ENCODE measurements at places on chromosomes 7 and 10.

DNA sequence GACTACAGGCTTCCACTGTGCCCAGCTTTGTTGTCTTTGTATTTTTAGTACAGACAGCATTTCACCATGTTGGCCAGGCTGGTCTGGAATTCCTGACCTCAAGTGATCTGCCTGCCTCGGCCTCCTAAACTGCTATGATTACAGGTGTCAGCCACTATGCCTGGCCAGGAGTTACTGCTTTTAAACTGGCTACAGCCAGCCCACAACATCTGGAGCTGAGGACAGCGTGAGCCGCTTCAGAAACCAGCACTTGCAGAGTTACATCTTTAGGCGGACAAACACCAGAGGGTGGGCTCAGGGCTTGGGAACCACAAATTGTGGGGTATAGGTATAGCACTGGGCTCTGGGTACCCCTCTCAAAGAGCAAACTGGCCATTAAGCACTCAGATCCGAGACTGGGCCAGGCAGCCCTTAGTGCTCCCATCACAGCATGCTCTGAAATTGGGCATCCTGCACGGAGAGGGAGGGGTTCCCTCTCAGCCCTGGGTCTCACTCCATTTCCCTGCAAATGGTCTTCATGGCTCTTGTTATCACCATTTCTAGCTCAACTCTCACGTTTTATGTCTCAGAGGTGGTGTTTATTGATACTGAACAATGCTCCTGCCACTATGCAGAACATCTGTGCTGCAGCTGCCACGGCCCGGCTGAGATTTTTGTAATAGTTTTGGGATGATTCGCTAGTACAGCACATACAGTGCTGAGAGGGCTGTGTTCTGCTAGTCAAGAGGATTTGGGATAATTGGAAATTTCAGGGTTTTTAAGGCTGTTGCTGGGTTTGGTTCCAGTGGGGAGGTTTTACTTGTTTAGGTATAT, 146.4 kb upstream of the LYZL2 start:
- DNase-seq = no peak

- no peak for DNase-seq
Observed at GRCh38 chr7:69399401-69399800, 198.9 kb upstream of the AUTS2 start.

DNA sequence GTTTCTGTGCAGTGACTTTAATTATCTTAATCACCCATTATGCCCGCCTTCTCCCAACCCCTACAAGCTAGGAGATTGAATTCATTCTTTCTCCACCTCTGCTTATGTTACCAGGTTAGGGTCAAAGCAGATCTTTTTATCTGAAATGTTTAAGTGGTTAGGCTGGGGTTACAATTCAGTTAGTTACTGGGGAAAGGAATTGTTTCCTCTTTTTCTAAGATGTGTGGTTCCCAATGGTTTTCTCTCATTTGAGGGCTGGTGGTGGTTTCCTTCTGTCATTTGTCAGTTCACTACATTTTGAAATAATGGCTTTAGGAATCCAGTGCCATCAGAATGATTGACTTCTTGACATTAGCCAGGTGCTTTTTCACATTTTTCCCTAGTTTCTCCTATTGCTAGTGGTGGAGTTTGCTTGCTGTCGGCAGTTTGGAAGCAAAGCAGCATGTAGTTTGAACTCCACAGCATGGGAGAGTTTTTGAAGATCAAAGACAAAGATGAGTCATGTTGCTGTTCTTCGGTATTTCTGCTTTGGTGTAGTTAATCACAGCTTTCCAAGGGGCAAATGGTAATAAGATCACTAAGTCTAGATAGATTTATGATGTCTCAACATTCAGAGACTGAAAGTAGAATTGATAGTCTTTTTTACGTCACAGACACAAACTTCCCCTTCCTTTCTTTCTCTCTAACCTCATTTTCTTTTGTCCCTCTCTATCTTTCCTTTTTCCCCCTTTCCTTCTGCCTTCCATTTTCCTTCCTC, 168.2 kb downstream of the SND1 start:
- DNase-seq = no peak

- DNase-seq = no peak
Observed at GRCh38 chr10:73789659-73790055, 4.3 kb downstream of the ZSWIM8 start.

DNA sequence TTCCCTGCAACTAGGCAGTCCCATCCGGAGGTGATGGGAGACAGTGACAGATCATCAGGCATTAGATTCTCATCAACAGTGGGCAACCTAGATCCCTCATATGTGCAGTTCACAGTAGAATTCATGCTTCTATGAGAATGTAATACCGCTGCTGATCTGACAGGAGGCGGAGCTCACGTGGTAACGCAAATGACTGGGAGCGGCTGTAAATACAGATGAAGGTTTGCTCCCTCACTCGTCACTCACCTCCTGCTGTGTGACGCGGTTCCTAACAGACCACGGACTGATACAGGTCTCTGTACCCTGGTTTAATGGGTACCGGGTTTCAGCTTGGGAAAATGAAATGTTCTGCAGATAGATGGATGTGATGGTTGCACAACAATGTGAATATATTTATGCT, 47.8 kb upstream of the PIK3AP1 start:
- DNase-seq = no peak

DNA sequence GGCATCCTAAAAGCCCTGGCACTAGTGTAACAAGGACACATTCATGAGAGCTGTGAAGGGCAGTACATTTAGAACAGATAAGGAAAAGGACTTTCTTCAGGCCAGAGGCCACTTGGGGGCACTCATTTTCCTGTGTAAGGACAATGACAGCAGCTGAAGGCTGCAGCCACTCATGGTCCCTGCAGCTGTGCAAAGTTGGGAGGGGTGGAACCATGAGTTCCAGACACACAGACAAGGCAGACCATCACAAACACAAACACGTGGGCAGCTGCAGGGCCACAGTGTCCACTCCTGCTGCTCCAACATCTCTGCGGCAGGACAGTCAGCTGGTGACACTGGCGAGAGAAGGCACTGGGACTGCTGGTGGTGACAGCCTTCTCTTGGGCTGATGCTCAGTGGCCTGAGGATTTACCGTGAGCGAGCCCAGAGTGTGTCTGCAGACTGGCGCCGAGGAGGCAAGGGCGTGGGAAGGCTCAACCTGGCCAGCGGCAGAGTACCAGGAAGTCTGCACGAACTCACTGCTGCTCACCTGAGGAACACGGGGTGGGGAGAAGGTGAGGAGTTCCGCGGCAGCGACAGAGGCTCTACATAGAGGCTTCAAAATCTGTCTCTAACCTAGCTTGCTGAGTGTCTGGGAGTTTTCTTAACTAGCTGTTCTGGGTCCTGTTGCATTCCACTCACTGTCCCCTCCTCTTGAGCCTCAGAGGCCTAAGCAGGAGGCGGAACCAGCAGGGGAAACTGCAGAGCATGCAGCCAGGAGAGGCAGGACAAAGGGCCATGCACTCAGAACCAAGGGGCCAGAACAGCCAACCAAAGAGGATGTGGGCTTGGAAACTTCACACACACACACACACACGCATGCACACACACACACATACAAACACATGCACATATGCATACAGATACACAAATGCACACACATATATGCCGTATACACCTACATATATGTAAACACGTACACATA, 76.5 kb upstream of the DDC start:
- no peak for DNase-seq

All from RPMI8226 (cell line).